ENCODE measurements at places on chromosomes 6 and 20.

DNA sequence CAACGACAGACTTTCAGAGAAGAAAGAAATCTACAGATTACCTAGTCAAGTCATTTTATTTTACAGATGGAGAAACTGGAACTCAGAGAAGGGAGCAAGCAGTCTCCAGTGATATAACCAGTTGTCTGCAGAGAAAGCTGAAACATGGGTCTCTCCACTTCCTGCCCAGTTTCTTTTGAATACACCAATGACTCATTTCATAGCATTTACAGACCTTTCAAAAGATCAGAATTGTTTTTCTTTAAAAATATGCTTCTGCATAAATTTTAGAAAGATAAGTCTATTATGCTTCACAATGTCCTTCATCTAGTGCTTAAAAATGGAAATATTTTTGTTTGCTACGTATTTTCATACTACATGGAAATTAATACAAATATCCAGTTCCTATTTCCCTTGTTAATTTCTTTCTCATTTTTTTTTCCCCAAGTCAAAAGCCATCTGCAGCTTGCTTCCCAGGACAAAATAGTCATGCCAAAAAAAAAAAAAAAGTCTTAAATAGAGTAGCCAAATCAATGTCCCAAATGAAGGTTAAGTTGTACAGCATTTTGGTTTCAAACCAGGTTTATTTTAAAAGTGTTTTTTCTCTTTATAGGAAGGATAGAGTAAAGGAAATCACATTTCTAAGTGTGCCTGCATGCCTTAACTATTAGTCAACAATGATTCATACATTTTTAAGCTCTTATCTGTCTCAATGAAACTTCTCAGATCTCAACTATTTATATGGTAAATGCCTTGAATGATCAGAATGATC lies 36.9 kb downstream of the ARHGAP18 start:
- H3K4me1 ChIP-seq: peaks cover 31% of the 10 kb centered on the region
- no peaks in the 10 kb centered on the region for H3K27me3 ChIP-seq
- H3K36me3 ChIP-seq: peaks cover 3% of the 10 kb centered on the region
- peak overlapping the region; percentile 75 for H3K4me3 ChIP-seq

DNA sequence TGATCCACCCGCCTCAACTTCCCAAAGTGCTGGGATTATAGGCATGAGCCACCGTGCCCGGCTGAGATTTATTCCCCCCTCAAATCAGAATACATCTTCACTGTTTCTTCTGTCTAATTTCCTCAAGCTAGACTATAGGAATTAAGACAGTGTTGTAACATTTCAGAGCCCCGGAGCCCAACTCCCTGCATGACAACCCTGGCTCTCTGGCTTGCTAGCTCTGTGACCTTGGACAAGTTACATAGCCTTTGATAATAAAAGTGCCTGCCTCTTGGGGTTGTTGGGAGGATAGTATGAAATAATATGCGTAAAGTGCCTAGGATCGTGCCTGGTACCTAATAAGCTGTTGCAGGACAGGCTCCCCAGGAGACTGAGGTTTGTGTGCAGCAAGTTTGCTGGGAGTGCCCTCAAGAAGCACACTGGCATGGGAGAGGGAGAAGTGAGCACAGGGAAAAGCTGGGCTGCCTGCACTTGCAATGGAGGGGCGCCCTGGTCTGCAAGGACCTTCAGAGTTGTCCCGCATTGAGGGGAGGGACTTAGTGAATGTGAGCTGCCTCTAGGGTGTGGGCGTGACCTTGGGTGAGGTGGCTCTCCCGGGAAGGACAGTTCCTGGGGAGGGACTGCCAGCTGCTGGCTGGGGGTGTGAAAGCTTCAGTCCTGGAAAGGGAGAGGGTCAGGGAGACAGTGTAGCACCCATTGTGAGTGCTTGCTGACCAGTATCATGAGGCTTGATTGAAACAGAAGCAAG lies 43.4 kb downstream of the TAF8 start:
- H3K36me3 ChIP-seq: peaks cover 3% of the 10 kb centered on the region
- no peak overlapping the region for H3K4me3 ChIP-seq
- no peaks in the 10 kb centered on the region for H3K27me3 ChIP-seq
- DNase-seq: no peak
- H3K27ac ChIP-seq: no peak overlapping the region

DNA sequence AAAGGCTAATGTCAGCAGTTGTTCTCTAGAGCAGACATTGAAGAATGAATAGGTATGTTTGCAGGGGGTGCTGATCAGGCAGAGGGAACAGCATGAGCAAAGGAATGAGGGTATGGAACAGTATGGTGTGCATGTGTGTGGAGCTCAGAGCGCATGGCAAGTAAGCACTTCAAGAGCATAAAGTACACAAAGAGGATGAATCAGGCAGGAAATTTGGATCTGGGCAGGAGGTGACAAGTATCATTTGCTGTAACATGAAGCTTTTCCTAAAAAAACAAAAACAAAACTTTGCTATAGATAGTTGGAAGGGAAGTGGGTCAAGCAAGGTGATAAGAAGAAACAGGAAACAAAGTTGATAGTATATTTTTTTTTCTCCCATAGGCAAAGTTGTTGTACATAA lies 746.8 kb downstream of the HDGFL1 start:
- no peaks in the 10 kb centered on the region for H3K27me3 ChIP-seq
- no peaks in the 10 kb centered on the region for H3K36me3 ChIP-seq
- no peak overlapping the region for H3K4me3 ChIP-seq
- H3K27ac ChIP-seq: no peak overlapping the region
- no peaks in the 10 kb centered on the region for H3K4me1 ChIP-seq

GRCh38 chr6:6689400-6690143 lies 101.1 kb downstream of the LY86 start:
- no peaks in the 10 kb centered on the region for H3K27me3 ChIP-seq
- H3K27ac ChIP-seq: no peak overlapping the region
- H3K4me1 ChIP-seq: peaks cover 1% of the 10 kb centered on the region
- no peak for DNase-seq

DNA sequence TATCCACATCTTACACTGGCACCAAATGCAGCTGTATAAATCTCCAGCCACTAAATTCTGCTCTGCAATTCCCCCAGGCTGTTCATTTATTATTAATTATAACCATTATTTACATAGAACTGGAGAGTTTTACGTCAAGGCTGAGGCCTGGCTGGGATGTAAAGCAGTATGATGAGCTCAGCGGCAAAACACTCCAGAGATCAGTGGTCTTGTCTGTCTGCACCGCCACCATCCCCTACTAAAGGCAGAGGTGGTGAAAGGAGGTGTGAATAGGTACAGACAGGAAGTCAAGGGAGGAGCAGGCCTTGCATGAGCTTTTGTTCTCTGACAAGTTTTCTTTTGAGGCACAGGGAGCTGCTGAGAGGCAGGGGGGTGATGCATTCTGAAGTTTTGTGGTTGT lies 159.9 kb upstream of the PCSK2 start:
- no peak for DNase-seq
- no peaks in the 10 kb centered on the region for H3K4me1 ChIP-seq
- H3K27me3 ChIP-seq: no peaks in the 10 kb centered on the region
